ENCODE measurements at places on chromosomes 13 and 19. TPM values are rescaled to one million over a fixed set of nuclear protein-coding genes. Genes with fewer than 3 reads are reported as not detected.
A peak's percentile ranks its signal among the peaks of the same experiment; 100 is the strongest.

DNA sequence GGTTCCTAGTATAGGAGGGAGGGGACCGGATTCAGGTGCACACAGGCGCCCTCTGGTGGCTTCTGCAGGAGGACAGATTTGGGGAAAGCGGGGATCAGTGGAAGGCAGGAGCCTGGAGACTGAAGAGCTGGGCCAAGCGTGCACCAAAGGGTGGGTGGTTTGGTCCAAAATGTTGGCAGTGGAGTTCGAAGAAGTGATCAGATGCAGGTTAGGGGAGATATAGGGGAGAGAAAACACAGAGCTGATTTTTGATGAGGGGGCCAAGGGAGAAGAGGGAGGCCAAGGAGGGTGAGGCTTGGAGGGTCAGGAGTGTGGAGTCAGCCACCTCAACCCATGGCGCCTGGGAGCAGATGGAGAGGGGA, 6.8 kb upstream of the CARM1 start:
- H3K27me3 ChIP-seq: no peaks in the 10 kb centered on the region
- peak; percentile 89 for DNase-seq
- no peak overlapping the region for H3K27ac ChIP-seq
- H3K4me3 ChIP-seq: no peak overlapping the region

DNA sequence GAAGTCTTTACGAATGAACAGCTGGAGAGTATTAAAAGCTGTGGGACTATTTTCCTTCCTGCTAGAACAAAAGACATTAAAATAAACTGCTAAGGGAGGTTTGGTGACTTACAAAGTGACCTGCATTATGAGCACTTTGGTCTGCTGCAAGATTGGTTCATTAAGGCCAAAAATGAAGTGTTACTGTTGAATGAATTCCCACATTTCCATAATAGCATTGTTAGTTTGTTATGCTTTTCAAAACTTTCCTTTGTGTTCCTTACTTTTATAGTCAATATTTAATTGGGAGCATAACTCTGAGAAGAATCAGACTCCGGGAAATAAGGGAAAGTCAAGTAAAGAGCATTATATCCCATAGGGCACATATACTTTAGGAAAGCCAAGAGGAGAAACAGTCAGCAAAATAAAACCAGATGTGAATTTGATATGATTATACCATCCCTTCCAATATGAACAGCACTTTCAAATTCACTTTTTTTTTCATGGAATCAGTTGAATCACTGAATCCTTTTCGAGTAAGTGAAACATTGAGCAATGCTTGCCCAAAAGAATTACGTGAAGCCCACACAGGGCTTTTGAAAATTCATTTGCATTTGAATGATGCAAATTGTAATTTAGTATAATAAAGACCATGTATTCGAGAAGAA, 112.6 kb downstream of the KCTD12 start:
- H3K36me3 ChIP-seq: no peaks in the 10 kb centered on the region
- DNase-seq: no peak
- no peak overlapping the region for H3K4me3 ChIP-seq
- H3K4me1 ChIP-seq: no peaks in the 10 kb centered on the region
- H3K27me3 ChIP-seq: no peaks in the 10 kb centered on the region

The RNF225 gene
- not detected for total RNA-seq

The PEAK3 gene
- 0.55 TPM for total RNA-seq

GRCh38 chr13:78401873-78402707, 201.3 kb downstream of the POU4F1 start:
- no peak overlapping the region for H3K4me3 ChIP-seq
- H3K27me3 ChIP-seq: no peaks in the 10 kb centered on the region
- H3K4me1 ChIP-seq: no peaks in the 10 kb centered on the region
- no peak overlapping the region for H3K27ac ChIP-seq
- no peak for DNase-seq
- no peaks in the 10 kb centered on the region for H3K36me3 ChIP-seq

DNA sequence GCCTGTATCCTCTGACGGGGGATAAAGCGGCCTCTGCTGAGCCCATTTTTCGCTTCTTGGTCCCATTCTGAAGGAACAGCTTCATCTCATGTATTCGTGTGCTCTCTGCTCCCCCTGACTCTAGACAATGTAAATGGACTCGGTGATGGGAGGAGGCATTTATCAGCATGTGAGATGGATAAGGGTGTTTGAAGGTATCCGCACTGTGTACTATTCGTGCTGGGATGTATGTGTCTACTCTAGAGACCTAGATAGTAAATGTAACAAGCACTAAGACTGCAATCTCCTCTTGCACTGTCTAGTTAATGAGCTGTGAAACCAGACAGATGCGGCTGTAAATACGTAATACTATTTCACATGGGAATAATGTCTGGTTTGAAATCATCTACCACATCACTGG, 134.6 kb upstream of the ARGLU1 start:
- H3K36me3 ChIP-seq: no peaks in the 10 kb centered on the region
- H3K4me1 ChIP-seq: no peaks in the 10 kb centered on the region
- H3K27me3 ChIP-seq: no peaks in the 10 kb centered on the region
- no peak overlapping the region for H3K27ac ChIP-seq
- no peak overlapping the region for H3K4me3 ChIP-seq

DNA sequence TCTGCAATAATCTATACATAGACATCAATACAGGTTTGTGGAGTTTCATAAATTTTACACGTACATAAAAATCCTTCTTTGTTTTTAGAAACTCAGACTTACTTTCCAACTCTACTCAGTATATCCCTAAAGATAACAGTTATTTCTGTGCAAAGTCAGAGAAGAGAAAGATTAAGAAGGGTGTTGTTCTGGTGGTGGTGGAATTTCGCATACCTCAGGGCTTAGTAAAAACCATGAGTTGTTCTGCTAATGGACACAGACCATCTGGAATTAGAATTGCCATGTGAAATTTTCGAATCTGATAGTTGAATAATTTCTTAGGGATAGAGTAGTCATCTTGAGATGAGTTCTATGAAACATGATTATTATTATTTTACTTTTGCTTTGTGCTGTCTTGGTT, 102.7 kb downstream of the ZAR1L start:
- H3K36me3 ChIP-seq: no peaks in the 10 kb centered on the region
- H3K27ac ChIP-seq: no peak overlapping the region
- H3K27me3 ChIP-seq: no peaks in the 10 kb centered on the region
- no peaks in the 10 kb centered on the region for H3K4me1 ChIP-seq

The SEMA6B gene
- 4.2 TPM for total RNA-seq

DNA sequence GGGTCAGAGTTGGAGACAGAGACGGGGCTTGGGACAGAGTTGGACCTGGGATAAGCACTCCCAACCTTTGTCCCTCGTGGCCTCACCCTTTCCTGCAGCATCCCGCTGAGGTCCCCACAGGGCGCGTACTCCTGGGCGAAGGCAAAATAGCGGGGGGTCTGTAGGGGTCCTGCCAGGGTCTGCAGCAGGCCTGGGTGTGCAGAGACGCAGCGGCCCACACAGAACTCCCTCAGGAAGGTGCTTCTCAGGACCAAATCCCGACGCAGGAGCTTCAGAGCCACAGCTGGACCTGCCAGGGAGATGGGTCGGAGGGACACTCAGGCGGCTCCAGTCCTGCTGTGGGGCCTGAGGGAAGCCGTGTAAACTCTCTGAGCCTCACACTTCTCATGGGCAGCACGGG, 1.3 kb downstream of the SBK3 start:
- no peak overlapping the region for H3K27ac ChIP-seq
- no peaks in the 10 kb centered on the region for H3K36me3 ChIP-seq
- H3K4me1 ChIP-seq: no peaks in the 10 kb centered on the region
- H3K4me3 ChIP-seq: no peak overlapping the region
- no peaks in the 10 kb centered on the region for H3K27me3 ChIP-seq

DNA sequence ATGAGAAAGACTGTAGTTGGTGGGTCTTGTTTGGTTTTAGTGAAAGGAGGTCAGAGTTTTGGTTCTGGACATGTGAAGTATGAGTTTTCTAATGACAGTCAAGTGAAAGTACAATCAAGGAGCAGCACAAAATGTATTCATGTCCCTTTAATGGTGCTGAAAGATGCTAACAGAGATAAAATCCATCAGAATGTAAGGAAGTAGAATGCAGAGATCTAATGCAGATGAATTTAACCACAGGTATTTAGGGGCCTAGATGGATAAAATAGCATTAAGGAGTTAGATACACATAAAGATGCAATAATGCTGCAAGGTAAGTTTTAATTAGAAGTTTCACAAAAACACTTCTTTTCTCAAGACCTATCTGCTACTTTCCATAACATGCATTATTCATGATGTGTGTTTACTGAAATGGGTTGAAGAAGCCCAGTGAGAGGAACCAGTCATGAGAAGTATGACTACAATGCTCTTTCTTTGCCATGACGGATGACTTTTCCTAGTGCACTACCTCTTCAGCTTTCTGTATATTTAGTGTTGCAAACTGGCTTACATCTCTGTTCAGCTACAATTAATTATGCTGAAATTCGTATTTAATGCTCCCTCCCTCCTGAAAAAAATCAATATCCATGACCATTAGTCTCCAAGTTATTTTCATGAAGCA, 222.9 kb upstream of the HTR2A start:
- no peak overlapping the region for H3K4me3 ChIP-seq
- no peak overlapping the region for H3K27ac ChIP-seq
- no peaks in the 10 kb centered on the region for H3K27me3 ChIP-seq
- no peaks in the 10 kb centered on the region for H3K4me1 ChIP-seq
- no peak for DNase-seq
- no peaks in the 10 kb centered on the region for H3K36me3 ChIP-seq

GRCh38 chr13:85166891-85167290, 632.3 kb downstream of the SLITRK6 start:
- no peak overlapping the region for H3K27ac ChIP-seq
- no peak overlapping the region for H3K4me3 ChIP-seq
- H3K36me3 ChIP-seq: no peaks in the 10 kb centered on the region
- no peaks in the 10 kb centered on the region for H3K4me1 ChIP-seq
- DNase-seq: no peak

The BRME1 gene
- 48.9 TPM for total RNA-seq

GRCh38 chr19:35717665-35718344, at the start of gene KMT2B:
Gene KMT2B (plus strand): TSS chr19:35718003. CDS start chr19:35718019, 16 bp downstream.
- peak within 1 kb of the TSS; percentile 85 for H3K4me3 ChIP-seq
- peaks cover 25% of the 10 kb centered on the region for H3K4me1 ChIP-seq
- peak within 1 kb of the TSS; percentile 74 for H3K27ac ChIP-seq
- no peaks in the 10 kb centered on the region for H3K36me3 ChIP-seq

DNA sequence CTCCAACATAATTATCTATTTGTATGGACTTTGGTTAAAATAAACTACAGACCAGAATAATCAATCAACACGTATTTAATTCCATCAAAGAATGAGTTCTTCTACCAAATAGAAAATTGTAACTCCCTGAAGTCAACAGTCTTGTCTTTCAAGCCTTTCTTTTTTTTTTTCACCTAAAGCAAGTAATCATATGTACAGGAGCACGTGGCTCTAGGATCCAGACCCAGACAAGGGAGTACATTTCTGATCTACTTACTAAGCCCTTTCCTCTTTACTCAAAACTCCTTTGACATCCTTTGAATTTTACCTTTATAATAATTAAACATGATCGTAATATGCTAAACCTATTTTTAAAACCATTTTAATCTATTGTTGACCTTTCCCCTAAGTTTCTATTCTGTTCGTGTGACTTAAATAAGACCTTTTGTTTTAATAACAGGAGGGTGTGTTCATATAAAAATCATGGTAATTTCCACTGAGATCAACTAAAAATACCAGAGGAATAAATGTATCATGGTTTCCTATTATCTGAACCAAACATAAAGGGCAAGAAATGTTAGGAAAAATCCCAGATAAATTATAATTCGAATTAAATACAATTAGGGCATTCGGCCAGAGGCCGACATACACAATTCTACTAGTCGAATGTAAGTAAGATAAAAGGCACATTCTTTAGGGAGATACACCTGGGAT, 1.7 kb downstream of the SLC7A1 start:
- H3K36me3 ChIP-seq: no peaks in the 10 kb centered on the region
- H3K27ac ChIP-seq: peak overlapping the region; percentile 91
- no peak for DNase-seq

- H3K27me3 ChIP-seq: no peaks in the 10 kb centered on the region
- H3K27ac ChIP-seq: no peak overlapping the region
- H3K4me1 ChIP-seq: no peaks in the 10 kb centered on the region
- no peaks in the 10 kb centered on the region for H3K36me3 ChIP-seq
- H3K4me3 ChIP-seq: no peak overlapping the region
- no peak for DNase-seq
Measured at GRCh38 chr13:113022745-113023574, 53.9 kb downstream of the MCF2L start.

DNA sequence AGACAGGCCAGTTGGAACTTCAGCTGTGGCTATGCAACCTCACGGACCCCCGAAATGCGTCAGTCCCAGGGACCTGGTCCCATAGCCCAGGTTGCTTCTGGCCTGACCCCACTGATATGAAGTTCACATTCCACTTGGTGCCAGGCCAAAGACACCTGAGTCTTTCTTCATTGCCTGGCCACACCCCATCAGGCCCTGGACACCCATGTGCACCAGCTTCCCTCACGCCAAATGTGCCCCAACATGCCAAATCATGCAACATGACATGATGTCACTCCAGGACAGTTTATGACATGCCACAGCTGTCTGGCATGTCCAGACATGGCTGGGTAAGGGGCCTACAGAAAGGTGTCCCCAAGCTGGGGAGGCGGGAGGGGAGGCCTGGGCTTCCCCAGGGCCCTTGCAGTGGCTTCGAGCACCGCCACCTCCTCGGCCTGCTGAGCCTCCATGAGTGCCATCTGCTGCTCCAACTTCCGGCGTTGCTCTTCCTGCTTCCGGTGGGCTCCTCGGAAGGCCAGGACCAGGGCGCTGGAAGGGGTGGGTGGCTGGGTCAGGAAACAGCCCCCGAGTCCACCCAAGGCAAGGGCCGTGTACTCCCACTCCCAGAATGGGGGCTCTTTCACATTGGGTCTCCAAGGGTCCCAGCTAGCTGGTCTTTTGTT, 4.3 kb upstream of the NR2F6 start:
- H3K36me3 ChIP-seq: no peaks in the 10 kb centered on the region
- H3K27me3 ChIP-seq: no peaks in the 10 kb centered on the region
- DNase-seq: no peak

GRCh38 chr19:46928951-46929350, 68.2 kb downstream of the ARHGAP35 start:
- H3K27me3 ChIP-seq: no peaks in the 10 kb centered on the region
- no peak overlapping the region for H3K27ac ChIP-seq
- no peak overlapping the region for H3K4me3 ChIP-seq
- H3K36me3 ChIP-seq: no peaks in the 10 kb centered on the region
- no peak for DNase-seq

- H3K36me3 ChIP-seq: no peaks in the 10 kb centered on the region
- no peak overlapping the region for H3K4me3 ChIP-seq
- no peak overlapping the region for H3K27ac ChIP-seq
- DNase-seq: no peak
Measured at GRCh38 chr13:29702912-29703351, 107.4 kb upstream of the SLC7A1 start.

Data from testis (tissue), 5 donors.